NCI-H1105 treated with DMSO at 0.1 percent for 48 hours (cell line): ENCODE measurements at places on chromosomes 3 and 15.

GRCh38 chr3:78867409-78868372, 900.1 kb downstream of the ROBO1 start:
- DNase-seq, result peak; percentile 57

DNA sequence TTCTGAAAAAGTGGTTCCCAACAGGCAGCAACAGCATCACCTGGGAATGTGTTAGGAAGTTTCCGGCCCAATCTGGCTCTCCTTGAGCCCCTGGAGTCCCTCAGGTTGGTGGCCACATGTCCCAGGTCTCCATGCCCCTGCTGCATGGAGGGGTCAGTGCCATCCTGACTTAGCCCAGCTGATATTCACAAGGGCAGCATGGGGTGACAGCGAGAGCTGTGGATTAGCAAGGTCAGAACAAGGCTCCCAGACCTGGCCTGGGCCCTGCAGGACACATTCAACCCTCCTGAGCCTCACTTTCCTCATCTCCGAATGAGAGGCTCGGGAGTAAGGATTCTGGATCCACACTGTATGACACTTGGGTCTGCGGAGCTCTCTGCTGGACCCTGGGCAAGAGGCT, 243.8 kb upstream of the TLE3 start:
- DNase-seq, result no peak

DNA sequence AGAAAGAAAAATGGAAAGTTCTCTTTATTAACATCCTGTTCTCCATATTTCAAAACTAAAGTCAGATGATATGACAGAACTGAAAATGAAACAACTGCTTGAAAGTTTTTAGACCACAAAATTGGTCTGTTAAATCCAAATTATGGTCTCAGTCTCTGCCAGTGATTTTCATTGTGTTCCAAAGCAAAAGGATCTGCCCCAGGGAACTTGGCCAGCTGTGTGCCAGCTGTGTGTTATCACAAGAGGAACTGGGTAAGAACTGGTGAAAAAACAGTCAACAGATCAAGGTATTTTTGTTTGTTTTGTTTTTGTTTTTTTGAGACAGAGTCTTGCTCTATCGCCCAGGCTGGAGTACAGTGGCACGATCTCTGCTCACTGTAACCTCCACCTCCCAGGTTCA, 323.3 kb downstream of the CTNNB1 start:
- no peak for DNase-seq

DNA sequence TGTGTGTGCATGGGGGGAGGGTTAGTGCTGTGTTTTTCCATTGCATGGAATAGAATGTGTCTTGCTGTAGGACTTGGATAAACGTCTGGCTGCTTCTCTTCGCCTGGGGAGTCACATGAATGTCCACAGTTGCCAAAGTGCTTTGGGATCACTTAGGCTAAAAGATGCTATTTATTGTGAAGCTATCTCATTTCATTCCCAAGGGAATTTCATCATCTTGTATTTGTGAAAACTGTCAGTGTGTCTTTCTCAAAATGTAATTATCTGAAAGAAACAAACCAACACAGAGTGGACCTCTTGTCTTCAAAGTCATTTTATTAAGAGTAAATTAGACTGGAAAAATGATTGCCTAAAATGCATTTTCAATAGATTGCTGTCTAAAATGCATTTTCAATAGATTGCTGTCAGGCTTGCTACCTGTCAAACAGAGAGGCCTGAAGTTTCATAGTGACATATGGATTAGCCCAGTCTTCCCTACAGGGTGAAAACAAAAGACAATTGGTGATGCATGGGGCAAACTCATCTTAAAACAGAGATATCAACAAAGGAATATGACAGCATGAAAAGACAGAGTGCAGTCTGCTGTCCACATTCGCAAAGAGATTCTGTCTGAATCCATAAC, 117.1 kb upstream of the GOLIM4 start:
- DNase-seq, result no peak

DNA sequence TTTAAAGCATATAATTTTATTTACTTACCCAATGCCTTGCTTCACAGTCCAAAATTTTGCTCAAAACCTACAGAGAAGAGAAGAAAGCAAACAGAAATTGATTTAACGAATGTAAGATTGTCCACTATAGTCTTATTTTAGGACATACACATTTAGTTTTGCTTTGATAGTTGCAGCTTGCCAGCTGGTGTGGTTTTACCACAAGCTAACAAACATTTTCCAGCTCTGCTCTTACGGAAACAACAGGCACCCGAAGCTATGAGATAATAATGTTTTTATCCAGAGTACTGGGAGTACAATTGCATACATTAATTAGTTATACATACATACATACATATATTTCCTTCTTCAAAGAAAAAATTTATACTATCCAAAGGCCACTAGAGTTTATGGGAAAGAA, 10.4 kb downstream of the BCL6 start:
- DNase-seq, result no peak

DNA sequence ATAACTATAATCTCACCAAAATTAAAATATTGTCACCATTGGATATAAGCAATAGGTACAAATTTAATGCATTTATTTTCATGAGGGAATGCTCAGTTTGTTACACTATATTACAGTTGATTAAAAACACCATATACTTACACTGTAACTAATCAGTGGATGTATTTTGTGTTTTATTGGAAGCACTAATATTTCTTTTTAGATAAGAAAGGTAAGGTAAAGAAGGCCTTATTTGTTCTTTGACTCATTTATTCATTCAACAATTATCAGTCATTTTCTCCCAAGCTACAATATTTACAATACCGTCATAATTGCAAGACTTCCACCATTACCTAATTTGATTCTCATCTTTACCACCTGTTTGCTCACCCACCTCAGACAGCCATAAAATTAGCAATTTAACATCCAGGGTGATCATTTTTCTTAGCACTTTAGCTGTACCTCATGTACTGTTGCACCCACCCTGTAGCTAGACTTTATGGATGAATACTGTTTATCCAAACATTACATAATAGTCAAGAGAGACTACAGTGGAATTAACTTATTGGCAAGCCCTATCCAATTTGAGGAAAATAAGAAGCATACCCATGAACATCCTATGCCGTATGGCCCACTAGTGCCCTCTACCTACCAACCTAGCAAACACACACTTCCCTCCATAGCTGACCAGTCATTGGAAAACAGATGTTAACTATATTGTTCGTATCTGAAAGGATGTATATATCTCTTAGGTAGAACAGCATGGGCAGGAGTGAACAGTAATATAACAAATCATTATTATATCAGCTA, 229.6 kb downstream of the BBX start:
- DNase-seq, result peak; percentile 85

DNA sequence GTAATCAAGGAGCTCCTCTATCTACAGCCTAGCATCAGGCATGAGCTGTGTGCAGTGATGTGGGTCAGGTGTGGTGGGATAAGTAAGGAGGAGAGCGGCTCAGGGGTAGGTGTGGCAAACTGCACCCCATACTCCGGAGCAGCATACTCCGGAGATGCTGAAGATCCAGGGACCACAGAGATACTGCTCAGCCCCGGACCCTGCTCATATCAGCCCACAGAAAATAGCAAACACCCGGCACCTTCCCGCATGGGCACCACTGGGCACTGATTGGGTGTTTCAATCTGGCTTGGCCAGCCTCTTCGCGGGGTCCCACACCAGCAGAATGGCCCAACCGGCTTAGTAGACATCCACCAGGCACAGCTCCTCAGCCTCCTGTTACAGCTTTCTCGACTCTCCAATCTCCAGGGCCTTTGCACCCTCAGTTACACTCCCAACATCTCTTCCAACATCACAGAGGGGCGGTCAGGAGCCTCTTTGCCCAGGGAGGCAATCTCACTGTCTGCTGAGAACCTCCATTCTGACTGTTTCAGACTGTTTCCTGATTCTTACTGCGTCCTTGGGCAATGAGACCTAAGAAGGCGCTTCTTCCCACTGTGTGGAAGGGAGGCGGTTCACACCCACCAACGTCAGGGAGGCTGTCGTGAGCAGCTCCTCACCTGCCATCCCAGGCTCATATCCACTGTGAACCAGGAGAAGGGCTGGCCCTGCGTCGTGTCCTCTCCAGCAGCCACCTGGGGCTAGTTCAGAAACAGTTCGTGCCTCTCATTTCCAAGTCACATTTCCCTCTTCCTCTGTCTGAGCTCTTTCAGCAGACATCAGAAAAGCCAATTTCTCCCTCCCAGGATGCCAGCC, 59.8 kb downstream of the CAPN7 start:
- no peak for DNase-seq

DNA sequence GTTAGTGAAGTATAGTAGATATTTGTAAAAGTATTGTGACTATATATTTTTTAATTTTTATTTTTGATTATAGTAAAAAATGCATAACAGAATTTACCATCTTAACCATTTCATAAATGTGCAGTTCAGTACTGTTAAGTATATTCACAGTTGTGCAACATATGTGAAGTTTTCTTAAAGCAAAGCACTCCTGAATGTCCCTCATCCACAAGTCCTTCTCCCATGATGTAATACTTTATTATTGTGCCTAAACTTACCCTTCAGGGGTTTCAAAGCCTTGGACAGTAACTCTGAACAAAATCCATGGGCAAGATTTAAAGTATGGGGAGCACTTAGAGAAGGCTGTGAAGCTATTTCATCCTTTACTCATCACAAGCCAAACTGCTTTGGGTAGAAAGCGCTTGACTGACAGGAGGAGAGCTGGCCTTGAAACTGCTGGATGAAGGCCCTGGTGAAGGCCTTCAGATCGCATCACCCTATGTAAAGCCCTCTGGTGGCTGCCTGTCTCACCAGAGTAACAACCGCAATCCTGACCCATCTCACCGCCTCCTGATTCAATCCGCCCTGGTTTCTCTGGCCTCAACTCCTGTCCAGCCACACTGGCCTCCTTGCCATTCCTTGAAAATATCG, 28.0 kb downstream of the LSM3 start:
- DNase-seq, result no peak

- DNase-seq, result no peak
Measured at GRCh38 chr3:23258110-23258509, 55.0 kb downstream of the UBE2E2 start.

- peak; percentile 47 for DNase-seq
Measured at GRCh38 chr3:181712553-181713279, 991 bp downstream of the SOX2 start.

DNA sequence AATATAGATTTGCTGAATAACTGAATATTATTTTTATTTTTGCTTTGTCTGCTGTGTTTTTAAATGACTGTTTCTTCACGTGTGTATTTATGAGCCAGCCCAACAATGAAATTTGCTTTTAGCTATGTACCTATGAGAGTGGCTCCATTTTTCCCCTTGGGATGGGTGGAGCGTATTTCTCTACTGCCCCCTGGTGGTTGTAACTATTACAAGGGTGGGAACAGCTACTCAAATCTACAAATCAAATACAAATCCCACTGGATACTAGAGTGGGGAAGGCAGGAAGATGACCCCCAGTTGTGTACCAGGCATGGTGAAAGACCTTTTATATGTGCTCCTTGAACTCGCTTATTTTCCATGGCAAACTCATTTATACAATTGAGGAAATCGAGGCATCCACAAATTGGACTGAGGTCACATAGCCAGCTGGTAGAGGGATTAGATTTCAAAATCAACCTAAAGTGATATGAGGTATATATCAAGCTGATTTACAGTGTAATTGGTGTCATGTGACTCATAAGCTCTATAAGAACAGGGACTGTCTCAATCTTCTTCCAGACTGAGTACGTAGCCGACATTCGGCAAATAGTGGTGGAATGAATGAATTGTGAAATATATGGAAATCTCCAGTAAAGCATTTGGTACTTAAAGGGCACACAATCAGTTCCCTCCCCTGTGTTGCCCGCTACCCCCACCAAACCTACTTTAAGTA, 69.5 kb upstream of the VEPH1 start:
- peak; percentile 69 for DNase-seq

- DNase-seq, result no peak
Measured at GRCh38 chr3:72548981-72549380, 299.3 kb downstream of the SHQ1 start.

- no peak for DNase-seq
Measured at GRCh38 chr15:92466834-92467233, 73.2 kb downstream of the ST8SIA2 start.

DNA sequence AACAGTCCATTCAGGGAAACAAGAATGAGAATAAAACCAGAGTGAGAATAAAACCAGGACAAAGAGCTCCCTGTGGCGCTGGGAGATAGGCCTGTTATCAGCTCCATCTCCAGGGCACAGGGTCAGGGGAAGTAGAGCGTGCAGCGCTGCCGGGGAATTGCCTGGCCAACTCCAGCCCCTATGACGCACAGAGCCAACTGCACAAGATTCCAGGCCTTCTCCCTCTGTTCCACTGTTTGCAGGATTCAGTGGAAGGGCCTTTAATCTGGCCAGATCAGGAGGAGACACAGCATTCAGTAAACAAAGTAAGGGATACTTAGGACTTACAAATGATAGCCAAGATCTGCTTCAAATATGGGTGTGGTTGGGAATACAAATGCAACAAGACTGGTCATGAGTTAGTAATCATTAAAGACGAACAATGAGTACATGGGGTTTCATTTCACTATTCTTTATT, 49.4 kb downstream of the ITGB5 start:
- no peak for DNase-seq

DNA sequence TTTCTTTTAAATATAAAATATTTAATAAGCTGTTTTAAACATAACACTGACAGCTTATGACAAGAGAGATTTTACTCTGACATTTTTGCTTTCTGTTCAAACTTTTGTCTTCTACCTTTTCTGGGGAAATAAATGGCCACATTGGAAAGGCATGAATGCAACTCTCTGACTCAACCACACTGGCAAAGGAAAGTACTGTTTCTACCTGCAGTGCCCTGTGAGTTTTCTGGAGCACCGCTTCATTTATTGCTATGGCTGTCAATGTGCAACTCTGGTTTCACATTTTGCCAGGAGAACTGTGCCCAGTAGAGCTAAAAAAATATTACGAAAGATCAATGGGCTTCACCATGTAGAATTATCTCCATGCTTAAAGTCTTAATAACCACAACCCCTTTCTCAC, 15.1 kb downstream of the PDZRN3 start:
- DNase-seq, result no peak

DNA sequence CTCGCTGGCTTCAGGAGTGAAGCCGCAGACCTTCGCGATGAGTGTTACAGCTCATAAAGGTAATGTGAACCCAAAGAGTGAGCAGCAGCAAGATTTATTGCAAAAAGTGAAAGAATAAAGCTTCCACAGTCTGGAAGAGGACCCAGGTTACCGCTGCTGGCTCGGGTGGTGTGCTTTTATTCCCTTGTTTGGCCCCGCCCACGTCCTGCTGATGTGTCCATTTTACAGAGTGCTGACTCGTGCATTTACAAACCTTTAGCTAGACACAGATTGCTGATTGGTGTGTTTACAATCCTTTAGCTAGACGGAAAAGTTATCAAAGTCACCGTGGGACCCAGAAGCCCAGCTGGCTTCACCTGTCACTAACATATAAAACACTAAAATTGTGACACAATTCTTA, 1464.5 kb downstream of the ZPLD1 start:
- DNase-seq, result no peak

- DNase-seq, result no peak
Measured at GRCh38 chr3:23761440-23761896, 44.3 kb upstream of the UBE2E1 start.

DNA sequence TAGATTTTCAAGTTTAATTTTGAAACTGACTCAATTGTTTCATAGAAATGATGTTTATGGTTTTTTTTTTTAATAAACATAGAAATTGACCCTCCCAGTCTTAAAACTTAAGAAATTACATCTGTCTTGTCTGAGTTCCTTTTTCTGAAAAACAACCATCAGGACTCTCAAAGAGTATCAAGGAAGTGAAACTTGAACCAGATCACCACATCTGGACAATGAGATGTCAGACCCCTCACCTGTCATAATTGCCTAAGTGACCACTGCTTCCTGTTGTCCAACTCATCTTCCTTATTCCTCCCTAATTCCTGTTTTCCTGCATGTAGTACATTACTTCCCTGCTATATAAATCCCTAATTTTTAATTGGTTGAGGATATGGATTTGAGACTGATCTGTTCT, 441.5 kb upstream of the ARHGEF26 start:
- no peak for DNase-seq

- no peak for DNase-seq
Measured at GRCh38 chr15:80599359-80599758, 95.8 kb upstream of the ABHD17C start.
